ENCODE measurements at places on chromosomes 11 and 22.

DNA sequence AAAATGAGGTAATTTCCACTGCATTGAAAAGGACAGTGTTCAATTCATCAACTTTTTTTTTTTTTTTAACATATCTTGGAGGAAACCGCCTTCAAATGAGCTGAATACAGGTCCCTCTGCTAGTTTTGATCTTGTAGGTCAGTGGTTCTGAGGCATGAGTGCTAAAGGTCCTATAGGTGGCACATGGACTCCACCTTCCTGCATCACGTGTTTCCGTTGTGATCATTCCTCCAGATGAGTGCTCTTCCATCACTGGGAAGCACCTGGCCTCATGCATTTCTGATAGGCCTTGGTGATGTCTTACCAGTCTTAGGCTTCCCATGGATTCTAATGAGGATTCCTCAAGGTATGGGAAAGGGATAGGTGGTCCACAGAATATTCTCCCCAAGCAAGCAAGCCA is 37.8 kb downstream of the FDX1 start:
- DNase-seq = no peak

GRCh38 chr11:130340671-130341319 is 26.1 kb upstream of the ZBTB44 start:
- DNase-seq = no peak

GRCh38 chr11:122672892-122673291 is 17.4 kb downstream of the UBASH3B start:
- no peak for DNase-seq

DNA sequence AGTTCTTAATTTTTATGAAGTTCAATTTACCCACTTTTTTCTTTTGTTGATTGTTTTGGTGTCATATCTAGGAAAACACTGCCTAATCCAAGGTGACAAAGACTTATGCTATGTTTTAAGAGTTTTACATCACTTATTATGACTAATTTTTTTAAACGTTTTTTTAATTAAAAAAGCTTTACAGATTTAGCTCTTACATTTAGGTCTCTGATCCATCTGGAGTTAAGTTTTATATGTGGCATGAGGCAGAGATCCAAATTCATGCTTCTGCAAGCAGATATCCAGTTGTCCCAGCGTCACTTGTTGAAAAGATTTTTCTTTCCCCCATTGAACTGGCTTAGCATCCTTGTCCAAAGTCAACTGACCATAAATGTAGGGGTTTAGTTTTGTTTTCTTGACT is 72.6 kb downstream of the PACSIN2 start:
- DNase-seq = no peak

GRCh38 chr22:33869946-33870345 is 50.3 kb downstream of the LARGE1 start:
- peak; percentile 44 for DNase-seq

All from fibroblast of upper back skin (primary cell).